ENCODE measurements at places on chromosomes 5 and 9.
A peak's percentile ranks its signal among the peaks of the same experiment; 100 is the strongest.

DNA sequence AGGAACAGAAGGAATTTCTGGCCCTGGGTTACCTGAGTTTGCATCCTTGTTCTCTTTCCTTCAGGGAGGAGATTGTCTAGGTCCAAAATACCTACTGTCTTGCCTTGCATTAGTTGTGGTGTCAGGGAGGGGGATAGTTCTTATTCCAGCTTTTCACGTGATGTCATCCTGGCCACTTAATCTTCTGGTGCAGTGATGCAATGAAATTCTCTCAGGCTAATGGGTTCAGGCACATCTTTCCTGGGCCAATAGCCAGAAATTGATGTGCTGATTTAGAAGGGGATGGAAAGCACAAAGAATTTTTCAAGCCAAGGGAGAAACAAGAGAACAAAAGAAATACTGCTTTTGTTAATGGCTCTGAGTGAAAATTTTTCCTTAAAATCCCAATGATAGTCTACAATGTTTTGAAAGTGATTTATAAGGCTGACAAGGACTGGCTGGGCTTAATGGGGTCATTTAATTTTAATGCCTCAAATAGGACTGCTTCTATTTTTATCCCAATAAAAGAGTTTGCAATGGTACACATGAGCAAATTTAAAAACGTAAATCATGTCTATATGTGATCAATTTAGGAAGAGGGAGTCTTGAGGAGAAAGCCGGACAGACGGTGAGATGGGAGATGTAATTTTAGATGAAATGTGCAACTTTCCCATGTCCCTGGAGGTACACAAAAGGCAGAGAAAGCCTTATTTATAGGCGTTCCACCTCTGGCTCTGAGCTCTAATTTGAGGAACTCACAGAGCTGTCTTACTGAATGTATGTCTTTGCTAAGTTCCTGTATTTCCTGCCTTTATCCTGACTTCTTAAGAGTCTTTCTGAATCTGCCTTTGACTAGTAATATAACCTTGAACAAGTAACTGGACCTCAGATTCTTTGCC, 89.3 kb upstream of the SV2C start:
- no peak for DNase-seq

DNA sequence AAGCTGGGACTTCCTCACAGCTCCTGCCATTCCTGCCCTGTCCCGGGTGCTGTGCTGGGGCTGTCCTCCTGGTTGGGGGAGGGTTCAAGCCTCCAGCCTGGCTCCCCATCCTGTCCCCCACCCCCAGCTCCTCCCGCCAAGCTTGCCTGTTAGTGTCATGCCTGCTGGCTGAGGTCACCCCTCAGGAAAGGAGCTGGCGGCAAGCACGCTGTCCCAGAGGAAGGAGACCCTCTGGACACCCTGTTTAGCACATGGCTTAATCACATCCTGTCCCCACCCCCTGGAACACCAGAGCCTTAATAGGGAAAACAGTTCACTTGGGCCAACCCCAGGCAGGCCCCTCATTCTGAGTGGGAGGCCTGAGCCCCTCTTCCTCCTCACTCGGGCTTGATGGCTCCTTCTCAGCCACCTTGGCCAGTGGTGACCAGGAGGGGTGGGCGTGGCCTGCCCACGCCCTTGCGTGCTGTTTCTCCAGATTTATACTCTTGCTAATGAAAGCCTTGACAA, 9.2 kb upstream of the PHYHD1 start:
- no peak for DNase-seq

- no peak for DNase-seq
Observed at GRCh38 chr5:23216345-23216744, 291.1 kb upstream of the PRDM9 start.

- DNase-seq = peak; percentile 30
Observed at GRCh38 chr5:74865804-74866595, at the start of gene FAM169A. TSS of gene FAM169A (minus strand) at chr5:74866387. CDS start at chr5:74841676, 24,711 bp downstream.

- no peak for DNase-seq
Observed at GRCh38 chr9:38051780-38052546, 17.1 kb downstream of the SHB start.

GRCh38 chr5:109225716-109226625, 183.8 kb downstream of the PJA2 start:
- no peak for DNase-seq

DNA sequence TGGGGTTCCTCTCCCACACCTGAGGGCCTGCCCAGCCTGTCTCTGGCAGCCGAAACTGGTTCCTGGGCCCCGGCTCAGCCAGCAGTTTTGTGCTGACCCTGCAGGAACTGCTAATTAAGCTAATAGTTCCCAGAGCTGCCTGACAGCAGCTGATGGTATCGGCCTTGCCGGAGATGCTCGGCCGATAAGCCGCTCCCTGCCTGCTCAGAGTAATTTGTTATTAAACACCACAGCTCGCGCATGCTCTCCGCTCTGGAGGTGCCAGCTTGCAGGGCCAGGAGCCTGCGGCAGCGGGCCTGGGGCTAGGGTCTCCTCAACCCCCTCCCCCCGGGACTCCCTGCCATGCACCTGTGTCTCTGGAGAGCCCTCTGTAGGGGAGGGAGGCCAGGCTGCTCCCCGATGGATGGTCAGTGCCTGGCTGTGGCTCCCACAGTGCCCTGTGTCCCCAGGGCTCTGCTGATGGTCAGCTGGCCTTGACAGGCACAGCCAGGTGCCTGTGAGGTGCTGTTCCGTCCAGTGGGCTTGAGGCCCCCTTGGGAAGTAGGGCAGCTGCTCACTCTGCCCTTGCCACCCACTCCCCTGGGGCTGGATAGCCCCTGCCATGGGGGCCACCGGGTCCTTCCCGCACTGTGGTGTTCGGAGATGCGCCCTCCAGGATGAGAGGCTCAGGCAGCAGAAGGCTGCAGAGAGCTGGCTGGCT, 41.7 kb downstream of the RXRA start:
- DNase-seq = no peak

DNA sequence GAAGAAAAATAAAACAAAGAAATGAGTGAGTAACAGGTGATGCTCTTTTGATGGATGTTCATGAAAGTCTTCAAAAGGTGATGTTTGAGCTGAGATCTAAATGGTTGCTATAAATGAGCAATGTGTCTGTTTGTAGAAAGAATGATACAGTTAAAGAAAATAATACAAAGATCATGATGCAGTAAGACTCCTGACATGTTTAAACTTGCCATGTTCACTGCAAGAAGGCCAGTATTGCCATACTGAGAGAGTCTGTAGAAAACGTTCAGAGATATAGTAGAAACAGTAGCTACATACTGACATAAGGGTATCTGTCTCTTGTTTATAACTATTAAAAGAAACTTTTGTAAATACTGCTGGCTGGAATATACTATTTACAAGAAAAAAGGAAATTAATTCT, 1609.2 kb upstream of the ACO1 start:
- no peak for DNase-seq

GRCh38 chr5:147437161-147437596, 72.7 kb downstream of the DPYSL3 start:
- DNase-seq = no peak

DNA sequence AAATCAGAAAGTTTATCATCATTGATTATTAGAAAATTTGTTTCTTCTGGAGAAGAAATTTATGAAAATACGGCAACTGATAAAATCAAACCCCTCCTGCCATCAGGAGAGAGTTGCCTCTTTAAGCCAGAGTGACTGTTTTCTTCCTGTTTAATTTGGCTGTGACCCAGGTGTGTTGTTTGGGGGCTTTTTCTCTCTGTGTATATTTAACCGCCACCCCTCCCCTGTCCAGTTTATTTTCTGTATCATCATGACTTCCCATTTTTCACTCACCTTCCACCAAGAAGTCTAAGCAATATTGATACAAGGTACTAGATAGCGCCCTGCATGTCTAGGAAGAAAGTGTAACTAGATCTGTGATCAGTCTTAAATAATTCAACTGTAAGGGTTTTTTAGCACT, 50.1 kb downstream of the FAM78A start:
- no peak for DNase-seq

DNA sequence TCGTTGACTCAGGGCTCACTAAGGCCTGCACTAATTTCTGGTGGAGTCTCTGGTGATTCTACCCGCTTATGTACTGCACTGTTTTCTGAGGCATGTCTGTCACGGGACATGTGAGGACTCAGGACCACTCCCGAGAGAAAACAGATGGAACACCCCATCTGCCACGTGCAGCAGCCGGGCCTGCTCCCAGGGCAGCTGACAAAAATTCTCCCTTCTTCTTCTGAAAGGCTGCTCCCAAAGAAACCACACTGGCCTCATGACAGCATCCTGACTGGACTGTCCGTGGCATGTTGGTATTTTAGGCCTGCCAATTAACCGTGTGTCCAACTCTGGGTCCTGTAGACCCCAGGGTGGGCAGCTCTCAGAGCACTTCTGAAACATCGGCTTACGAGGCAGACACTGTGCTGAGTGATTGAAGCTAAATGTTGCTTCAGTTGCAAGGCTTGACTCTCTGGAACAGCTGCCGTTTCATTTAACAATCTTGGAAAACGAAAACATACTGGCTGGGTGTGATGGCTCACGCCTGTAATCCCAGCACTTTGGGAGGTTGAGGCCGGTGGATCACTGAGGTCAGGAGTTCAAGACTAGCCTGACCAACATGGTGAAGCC, 39.0 kb downstream of the FAM240B start:
- DNase-seq = no peak

DNA sequence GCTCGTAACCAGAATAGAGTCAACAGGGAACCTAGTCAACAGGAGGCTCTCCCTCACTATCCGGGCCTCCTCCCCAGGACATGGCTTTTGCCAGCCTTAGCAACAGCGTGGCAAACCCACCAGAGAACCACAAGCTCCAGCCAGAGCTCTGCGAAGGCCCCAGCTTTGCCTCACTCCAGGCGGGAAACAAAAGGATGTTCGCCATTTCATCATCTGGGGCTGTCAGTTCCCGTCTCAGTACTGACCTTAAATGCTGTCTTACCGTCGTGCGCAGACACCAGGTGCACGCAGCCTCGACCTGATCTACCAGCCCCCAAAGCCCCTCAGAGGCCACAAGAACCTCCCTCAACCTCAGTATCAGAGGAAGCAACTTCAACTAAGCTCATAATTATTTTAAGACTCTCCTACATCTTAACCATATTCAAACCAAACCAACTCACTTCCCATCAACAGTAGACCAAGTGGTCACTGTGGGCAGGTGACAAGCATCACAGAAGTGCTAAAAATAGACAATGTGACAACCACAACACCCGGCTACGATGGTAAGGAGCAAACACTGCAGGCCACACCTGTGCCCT, 71.4 kb downstream of the SEMA4D start:
- no peak for DNase-seq

DNA sequence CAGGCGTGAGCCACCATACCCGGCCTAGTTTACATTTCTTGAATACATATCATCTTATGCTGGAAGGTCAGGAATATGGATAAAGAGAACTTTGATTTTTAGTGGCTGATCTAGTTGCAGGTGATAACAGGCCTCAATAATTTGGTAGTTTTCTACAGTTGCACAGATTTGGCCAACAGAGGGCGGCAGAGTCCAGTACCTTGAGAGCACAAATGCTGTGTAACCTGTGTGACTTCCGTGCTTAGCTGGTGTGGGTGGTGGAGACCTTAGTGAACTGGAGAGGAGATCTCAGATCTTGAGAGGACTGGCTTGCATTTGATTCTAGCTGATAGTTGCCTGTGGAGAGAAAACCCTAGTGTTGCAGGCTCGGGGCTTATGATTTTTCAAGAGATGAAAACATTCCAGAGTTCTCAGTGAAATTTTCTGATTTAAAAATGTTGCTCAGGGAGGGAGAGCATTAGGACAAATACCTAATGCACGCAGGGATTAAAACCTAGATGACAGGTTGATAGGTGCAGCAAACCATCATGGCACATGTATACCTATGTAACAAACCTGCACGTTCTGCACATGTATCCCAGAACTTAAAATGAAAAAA, 17.4 kb upstream of the GPR151 start:
- DNase-seq = peak; percentile 50

GRCh38 chr5:57181154-57181553, 7.3 kb downstream of the GPBP1 start:
- no peak for DNase-seq

DNA sequence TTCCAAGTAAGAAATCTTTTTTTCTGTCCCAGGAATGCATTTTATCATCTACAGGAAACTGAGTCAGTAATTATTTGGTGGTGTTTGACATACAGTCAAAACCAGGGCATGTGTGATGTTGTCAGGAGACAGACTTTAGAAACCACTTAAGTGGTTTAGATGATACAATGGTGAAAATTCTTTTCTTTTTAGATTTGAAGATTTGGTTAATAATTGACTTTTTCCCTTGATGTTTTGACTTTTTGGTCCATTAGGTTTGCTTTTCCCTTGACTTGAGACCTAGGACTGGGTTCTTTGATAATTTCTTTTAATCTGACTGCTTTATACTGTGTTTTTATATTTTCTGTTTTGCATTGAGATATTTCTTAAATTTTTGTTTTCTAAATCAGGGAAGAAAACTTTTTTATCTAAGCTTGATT, 85.2 kb downstream of the RASGRF2 start:
- no peak for DNase-seq

DNA sequence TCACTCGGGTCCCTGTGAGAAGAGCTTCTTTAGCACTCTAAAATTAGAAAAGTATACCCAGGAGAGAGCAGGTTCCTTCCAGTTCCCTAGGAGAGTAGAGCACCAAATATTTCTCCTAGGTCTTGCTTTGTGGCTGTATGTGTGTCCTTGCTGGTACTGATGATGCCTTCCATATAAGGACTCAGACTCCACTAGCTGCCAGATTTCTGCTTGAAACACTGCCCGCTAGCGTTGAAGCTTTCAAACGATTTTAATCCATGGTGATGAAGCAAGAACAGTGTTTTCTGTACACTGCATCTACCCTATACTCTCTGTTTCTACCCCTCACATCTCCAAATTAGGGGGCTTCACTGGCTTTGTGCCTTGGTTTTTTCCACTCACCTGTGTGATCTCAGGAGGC, 2.4 kb upstream of the SMC2 start:
- no peak for DNase-seq

- no peak for DNase-seq
Observed at GRCh38 chr5:141703133-141703561, 21.1 kb upstream of the ARAP3 start.

DNA sequence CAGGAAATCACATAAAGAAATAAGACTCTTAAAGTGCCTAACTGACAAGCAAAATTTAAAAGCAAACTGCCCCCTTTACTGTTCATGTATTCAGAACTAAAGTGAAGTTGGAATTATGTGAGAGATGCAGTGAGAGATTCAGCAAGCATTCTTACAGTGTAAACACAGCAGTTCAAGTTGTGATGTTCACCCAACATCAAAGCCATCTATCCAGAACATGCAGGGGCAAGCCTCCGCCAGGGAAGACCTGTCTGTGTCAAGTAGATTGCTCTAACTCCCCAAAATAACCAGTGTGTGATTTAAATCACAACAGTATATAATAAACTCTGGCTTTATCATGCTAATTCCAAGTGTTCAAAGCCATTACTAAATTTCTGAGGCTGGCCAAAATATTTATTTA, 233.3 kb downstream of the BNC2 start:
- DNase-seq = no peak

- DNase-seq = no peak
Observed at GRCh38 chr5:150505041-150505511, 2.9 kb upstream of the NDST1 start.

DNA sequence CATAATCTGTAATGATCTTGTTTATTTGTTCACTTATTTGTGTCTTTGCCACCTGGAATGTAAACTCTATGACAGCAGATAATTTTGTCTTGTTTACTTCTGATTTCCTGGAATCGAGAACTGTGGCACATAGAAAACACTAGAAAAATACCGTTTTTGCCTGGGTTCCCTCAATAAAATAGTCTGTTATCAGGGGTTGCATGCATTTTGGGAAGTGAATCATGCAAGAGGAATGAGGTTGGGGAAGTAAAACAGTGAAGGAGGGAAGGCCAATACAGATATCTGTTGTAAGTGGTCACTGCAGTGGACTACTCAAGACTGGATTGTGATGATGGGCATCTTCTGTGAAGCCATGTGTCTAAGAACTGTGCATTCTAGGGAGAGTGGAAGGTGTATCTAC, 45.2 kb upstream of the IL6ST start:
- no peak for DNase-seq

Data from T follicular helper cell (primary cell).